ENCODE measurements at places on chromosomes 6 and 20. TPM values are rescaled to one million over a fixed set of nuclear protein-coding genes. Genes with fewer than 3 reads are reported as not detected.

DNA sequence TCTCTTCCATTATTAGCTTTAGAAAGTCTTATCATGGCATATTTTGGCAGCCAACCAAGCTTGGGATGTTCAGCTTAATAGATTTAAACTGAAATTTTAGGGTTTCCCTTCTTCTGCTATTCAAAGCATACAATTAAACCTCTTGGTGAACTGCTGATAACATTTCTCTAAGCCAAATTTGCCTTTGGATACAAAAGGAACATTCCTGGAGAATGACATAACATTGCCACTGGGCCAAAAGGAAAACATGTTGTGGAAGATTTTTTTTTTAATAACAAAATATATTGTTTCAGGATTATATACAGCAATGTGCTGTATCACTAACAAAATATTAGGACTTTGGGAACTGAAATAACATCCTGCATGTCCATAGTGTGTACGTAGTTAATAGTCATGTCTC lies 215.1 kb upstream of the TBX18 start:
- H3K27me3 ChIP-seq, result no peaks in the 10 kb centered on the region
- no peak overlapping the region for H3K27ac ChIP-seq
- no peak for DNase-seq
- no peak overlapping the region for H3K4me3 ChIP-seq
- no peaks in the 10 kb centered on the region for H3K4me1 ChIP-seq
- no peaks in the 10 kb centered on the region for H3K36me3 ChIP-seq

DNA sequence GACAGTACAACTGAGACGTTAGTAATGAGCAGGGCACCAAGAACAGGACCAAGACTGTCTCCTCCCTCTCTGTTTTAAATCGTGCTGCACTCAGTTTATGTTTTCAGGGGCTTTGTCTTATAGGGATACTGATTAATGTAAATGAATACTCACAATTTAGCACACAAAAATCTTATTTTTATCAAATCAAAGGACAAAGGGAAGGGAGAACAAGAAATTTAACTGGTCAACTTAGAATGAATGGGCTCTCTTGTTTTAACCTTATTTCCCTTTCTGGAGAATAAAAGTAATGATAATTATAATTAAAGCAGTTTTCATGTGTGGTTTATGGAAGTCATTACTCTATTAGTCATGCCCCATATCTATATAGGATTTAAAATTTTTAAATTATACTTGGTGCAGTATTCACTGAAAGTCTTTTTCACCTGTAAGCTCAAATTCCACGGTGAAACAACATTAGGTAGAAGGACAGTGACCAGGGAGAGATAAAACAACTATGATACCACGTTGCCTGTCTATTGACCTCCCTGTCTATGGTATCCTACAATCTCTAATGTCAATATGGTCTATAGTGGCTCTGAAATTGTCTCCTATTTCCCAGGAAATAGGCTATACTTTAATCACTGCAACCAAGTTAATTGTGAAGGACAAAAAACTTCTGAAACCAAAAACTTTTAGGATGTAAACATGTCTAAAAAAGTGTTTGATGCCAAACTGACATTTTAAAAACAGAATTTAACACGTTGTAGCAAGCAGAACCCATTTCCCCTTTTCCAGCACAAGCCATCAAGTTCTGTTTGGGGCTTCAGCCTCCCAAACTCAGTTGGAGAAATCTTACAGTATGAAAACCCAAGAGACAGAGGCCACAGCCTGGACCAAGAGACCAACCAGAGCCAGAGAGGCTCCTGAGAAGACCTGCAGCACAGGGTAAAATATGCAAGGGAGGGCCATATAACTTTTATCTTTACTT lies 15.0 kb downstream of the ELOVL5 start:
- no peaks in the 10 kb centered on the region for H3K27me3 ChIP-seq
- H3K36me3 ChIP-seq, result peaks cover 15% of the 10 kb centered on the region
- H3K4me1 ChIP-seq, result peaks cover 79% of the 10 kb centered on the region
- peak overlapping the region; percentile 60 for H3K4me3 ChIP-seq

DNA sequence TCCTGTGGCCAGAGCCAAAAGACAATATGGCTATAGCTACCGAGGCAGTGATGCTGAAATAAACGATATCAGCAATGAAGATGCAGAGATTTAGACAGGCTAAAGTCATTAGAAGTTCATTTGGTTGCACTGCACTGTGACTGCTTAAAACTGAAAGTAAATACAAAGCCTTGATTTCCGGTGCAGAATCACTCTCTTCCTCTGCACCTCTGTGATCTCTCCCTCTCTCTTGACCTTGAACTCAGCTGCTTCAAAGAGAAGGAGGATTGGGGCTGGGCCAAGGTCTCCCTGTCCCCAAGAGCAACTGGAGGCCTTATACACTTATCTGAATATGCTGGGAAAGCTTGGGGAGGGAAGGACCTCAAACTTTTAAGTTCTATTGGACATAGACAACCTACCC lies 34.6 kb upstream of the SPACA1 start:
- no peak for DNase-seq
- H3K4me3 ChIP-seq, result peak overlapping the region; percentile 10
- H3K27ac ChIP-seq, result peak overlapping the region; percentile 71
- H3K4me1 ChIP-seq, result peaks cover 16% of the 10 kb centered on the region
- H3K36me3 ChIP-seq, result no peaks in the 10 kb centered on the region

- H3K27ac ChIP-seq, result no peak overlapping the region
- no peak for DNase-seq
- H3K4me3 ChIP-seq, result no peak overlapping the region
- no peaks in the 10 kb centered on the region for H3K36me3 ChIP-seq
Measured at GRCh38 chr6:122722746-122723145, 56.8 kb upstream of the FABP7 start.

GRCh38 chr6:167820681-167821080 lies 6.0 kb upstream of the AFDN start:
- H3K27ac ChIP-seq, result no peak overlapping the region
- no peak for DNase-seq
- H3K27me3 ChIP-seq, result peaks cover 19% of the 10 kb centered on the region
- H3K4me1 ChIP-seq, result peaks cover 7% of the 10 kb centered on the region
- no peak overlapping the region for H3K4me3 ChIP-seq
- no peaks in the 10 kb centered on the region for H3K36me3 ChIP-seq

DNA sequence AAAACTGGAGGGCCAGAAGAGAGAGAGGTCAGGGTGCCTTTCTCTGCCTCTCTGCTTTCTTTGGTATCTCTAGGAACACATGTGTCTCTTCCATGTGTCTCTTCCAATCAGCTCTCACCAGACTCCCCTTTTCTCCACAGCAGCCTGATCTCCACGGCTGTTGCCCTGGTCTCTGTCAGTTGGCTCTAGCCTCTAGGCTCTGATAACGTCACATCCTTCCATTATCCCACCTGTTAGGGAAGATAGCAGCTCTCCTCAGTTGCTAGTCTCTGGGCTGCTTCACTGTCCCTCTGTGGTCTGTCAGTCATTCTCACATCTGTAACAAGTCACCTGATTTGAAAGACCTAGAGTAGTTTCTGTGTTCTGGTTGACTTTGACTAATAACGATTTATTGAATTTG lies 80.2 kb downstream of the PLCB4 start:
- no peak overlapping the region for H3K4me3 ChIP-seq
- H3K27me3 ChIP-seq, result no peaks in the 10 kb centered on the region
- H3K36me3 ChIP-seq, result no peaks in the 10 kb centered on the region
- H3K4me1 ChIP-seq, result no peaks in the 10 kb centered on the region
- DNase-seq, result no peak

DNA sequence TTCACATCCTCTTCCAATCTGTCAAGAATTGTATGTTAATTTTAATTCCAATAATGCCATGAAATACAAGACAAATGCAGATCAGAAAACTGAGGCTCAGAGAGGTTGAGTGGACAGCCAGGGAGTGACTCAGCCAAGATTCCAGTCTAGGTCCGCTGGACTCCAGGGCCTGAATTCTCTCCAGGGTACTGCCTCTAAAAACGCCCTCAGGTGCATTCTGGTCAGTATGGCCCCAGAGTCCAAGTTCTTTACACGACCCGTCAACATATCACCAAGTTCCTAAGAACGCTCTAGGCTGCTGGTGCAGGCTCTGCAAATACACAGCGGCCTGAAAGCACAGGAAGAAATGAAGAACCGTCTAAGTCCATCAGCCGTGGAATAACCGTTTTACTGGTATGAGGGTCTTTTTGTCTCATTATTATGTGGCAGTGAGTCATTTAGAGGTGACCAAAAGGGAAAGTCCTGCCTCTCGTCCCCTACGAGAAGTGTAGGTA lies 709 bp upstream of the ASXL1 start:
- H3K36me3 ChIP-seq, result no peaks in the 10 kb centered on the region
- peaks cover 37% of the 10 kb centered on the region for H3K4me1 ChIP-seq
- H3K27ac ChIP-seq, result peak overlapping the region; percentile 97
- H3K4me3 ChIP-seq, result peak overlapping the region; percentile 95

DNA sequence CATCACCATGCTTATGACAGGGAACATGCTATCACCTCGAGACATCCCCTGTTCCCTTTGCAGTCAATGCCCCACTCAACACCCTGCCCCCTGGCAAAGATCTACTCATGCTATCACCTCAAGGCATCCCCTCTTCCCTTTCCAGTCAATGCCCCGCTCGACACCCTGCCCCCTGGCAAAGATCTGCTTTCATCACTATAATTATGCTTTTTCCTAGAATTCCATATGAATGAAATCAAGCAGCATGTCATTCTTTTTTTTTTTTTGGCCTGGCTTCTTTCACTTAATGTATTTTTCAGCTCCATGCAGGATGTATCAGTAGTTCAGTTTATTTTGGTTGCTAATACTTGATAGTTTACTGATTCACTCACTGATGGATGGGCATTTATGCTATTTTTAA lies 554.9 kb downstream of the CDH26 start:
- H3K4me1 ChIP-seq, result no peaks in the 10 kb centered on the region
- H3K27ac ChIP-seq, result no peak overlapping the region
- DNase-seq, result no peak

GRCh38 chr6:107965746-107966145 lies 7.7 kb upstream of the SEC63 start:
- no peak overlapping the region for H3K27ac ChIP-seq
- no peak overlapping the region for H3K4me3 ChIP-seq
- H3K27me3 ChIP-seq, result no peaks in the 10 kb centered on the region

GRCh38 chr6:25971187-25971821 lies 8.7 kb downstream of the TRIM38 start:
- no peak overlapping the region for H3K4me3 ChIP-seq
- peaks cover 22% of the 10 kb centered on the region for H3K4me1 ChIP-seq
- H3K36me3 ChIP-seq, result peaks cover 98% of the 10 kb centered on the region
- H3K27me3 ChIP-seq, result no peaks in the 10 kb centered on the region

DNA sequence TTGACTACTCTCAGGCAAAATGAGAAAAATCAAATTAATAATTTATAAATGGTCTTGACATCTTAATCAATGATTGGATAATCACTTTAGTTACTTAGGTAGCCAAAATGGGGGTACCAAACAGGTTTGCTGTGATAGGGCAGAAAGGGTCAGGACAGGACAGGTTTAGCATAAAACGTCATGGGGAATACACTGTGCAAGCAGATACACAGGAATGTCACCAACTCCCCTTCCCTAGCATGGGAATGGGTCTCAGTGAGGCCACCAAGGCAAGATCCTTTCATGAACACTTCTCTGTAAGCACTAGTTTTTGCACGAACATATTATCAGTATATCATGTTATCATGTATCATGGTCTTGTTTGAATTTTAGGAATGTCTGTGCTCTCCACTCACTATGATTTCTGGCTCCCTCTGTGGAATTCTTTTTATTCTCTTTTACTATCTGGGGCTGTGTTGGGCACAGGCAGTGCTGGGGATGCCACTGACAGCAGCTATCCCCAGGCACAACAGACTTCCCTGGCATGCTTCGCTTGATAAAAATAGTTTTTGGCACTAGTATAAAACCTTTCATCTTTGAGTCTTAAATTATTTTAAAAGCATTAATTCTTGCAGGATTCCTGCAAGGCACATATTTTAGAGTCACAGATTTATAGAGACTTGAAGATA lies 18.3 kb downstream of the PTCHD4 start:
- H3K4me1 ChIP-seq, result no peaks in the 10 kb centered on the region
- DNase-seq, result no peak
- H3K4me3 ChIP-seq, result no peak overlapping the region
- no peaks in the 10 kb centered on the region for H3K27me3 ChIP-seq

GRCh38 chr6:6003621-6004366 lies 2.9 kb downstream of the NRN1 start:
- no peaks in the 10 kb centered on the region for H3K36me3 ChIP-seq
- DNase-seq, result peak; percentile 52
- H3K4me1 ChIP-seq, result peaks cover 82% of the 10 kb centered on the region
- H3K4me3 ChIP-seq, result peak overlapping the region; percentile 47
- H3K27ac ChIP-seq, result no peak overlapping the region

DNA sequence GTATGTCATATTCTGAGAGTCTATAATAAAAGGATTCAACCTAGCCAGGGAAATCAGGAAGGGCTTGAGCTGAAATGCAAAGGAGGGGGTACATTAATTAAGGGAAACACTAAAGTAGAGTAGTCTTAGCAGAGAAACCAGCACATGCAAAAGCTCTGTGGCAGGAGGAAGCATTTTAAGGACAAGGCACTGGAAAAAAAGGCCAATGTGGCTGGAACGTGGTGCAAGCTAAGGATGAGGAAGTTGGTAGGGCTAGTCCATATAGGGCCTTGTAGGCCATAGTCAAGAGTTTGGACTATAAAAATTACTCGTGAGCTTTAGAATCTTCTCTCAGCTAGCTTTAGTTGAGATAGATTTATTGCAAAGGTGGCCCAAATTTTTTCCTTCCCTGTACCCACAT lies 75.2 kb upstream of the TOP1 start:
- no peak overlapping the region for H3K27ac ChIP-seq
- H3K4me1 ChIP-seq, result no peaks in the 10 kb centered on the region
- H3K4me3 ChIP-seq, result no peak overlapping the region
- no peaks in the 10 kb centered on the region for H3K27me3 ChIP-seq
- H3K36me3 ChIP-seq, result no peaks in the 10 kb centered on the region
- DNase-seq, result no peak

DNA sequence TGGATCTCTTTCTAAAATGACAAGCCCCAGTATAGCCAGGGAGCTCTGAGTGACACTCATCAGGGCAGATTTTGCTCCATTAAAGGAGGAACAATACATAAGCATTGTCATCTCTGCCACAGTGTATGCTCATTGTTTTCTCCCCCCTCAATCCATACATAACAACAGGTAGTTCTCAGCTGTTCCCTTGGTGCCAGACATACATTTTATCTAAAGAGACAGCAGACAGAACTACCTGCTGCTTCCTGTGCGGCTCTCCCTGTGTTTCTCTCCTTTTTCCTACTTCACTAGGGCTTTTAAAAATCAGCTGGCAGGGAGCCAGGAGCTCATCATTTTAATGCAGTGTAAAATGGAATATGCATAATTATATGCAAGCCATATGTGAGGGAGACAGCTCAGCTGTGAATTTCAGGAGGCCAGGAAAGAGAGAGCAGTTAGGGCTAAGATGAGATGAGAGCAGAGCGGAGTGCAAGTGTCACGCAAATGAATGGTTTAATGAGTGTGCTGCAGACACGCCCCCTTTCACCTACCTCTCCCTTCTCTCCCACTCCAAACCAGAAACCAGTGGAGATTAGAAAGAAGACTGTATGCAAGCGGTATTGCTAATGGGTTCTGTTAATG lies 96.0 kb downstream of the SOBP start:
- no peak for DNase-seq
- no peak overlapping the region for H3K27ac ChIP-seq
- no peaks in the 10 kb centered on the region for H3K4me1 ChIP-seq
- H3K27me3 ChIP-seq, result peaks cover 3% of the 10 kb centered on the region

GRCh38 chr20:3406481-3407039 lies 909 bp downstream of the DNAAF9 start:
- peak overlapping the region; percentile 21 for H3K27ac ChIP-seq
- H3K36me3 ChIP-seq, result no peaks in the 10 kb centered on the region
- peaks cover 24% of the 10 kb centered on the region for H3K4me1 ChIP-seq
- peak overlapping the region; percentile 99 for H3K4me3 ChIP-seq

TRIM31 gene
- not detected for total RNA-seq

CST3 gene
- total RNA-seq, result 21.8 TPM

PDE10A gene
- not detected for total RNA-seq

SAMD5 gene
- not detected for total RNA-seq

SEL1L2 gene
- total RNA-seq, result not detected

DYNLT2 gene
- 4.1 TPM for total RNA-seq

ZBTB12 gene
- 0.33 TPM for total RNA-seq

FRS3 gene
- 5.4 TPM for total RNA-seq

PNPLA1 gene
- total RNA-seq, result not detected

LHFPL5 gene
- not detected for total RNA-seq

SLCO4A1 gene
- 2.3 TPM for total RNA-seq

Data from CD4-positive, alpha-beta T cell (primary cell).